ENCODE measurements at places on chromosomes 2 and 18. TPM values are rescaled to one million over a fixed set of nuclear protein-coding genes. Genes with fewer than 3 reads are reported as not detected.

The BZW1 gene
- 186 TPM for total RNA-seq

GRCh38 chr2:226295681-226296080 lies 503.9 kb downstream of the IRS1 start:
- H3K4me1 ChIP-seq = no peaks in the 10 kb centered on the region
- DNase-seq = no peak
- H3K27ac ChIP-seq = no peak overlapping the region
- H3K36me3 ChIP-seq = no peaks in the 10 kb centered on the region
- no peaks in the 10 kb centered on the region for H3K27me3 ChIP-seq
- no peak overlapping the region for H3K4me3 ChIP-seq

- no peaks in the 10 kb centered on the region for H3K36me3 ChIP-seq
- peaks cover 2% of the 10 kb centered on the region for H3K4me1 ChIP-seq
- H3K27ac ChIP-seq = no peak overlapping the region
- no peak overlapping the region for H3K4me3 ChIP-seq
- no peak for DNase-seq
- no peaks in the 10 kb centered on the region for H3K27me3 ChIP-seq
Observed at GRCh38 chr2:191321861-191322662, 76.9 kb downstream of the MYO1B start.

DNA sequence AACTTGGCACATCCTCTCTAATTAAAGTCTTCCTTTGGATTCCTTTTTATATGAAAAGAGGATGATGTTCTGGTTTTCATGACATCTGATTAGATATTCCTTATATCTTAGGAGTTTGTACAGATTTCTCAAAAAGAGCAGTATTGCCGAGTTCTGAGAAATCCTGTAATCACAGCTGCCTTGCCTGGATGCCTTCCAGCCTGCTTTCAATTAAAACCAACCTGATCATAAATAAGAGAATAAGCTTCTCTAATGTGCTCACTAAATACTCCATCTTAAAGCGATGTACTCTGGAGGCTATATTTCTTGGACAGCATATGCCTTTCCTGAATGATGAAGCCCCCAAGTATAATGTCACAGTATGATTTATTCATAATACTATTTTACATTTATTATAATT lies 1203.8 kb upstream of the PIK3C3 start:
- H3K4me3 ChIP-seq = no peak overlapping the region
- no peak for DNase-seq
- H3K36me3 ChIP-seq = no peaks in the 10 kb centered on the region
- H3K27me3 ChIP-seq = no peaks in the 10 kb centered on the region
- H3K4me1 ChIP-seq = no peaks in the 10 kb centered on the region
- H3K27ac ChIP-seq = no peak overlapping the region

GRCh38 chr18:5420906-5421305 lies 122.9 kb downstream of the EPB41L3 start:
- no peak for DNase-seq
- H3K27me3 ChIP-seq = no peaks in the 10 kb centered on the region
- H3K4me1 ChIP-seq = no peaks in the 10 kb centered on the region
- no peak overlapping the region for H3K27ac ChIP-seq
- no peak overlapping the region for H3K4me3 ChIP-seq

The UPP2 gene
- total RNA-seq = 0.23 TPM

DNA sequence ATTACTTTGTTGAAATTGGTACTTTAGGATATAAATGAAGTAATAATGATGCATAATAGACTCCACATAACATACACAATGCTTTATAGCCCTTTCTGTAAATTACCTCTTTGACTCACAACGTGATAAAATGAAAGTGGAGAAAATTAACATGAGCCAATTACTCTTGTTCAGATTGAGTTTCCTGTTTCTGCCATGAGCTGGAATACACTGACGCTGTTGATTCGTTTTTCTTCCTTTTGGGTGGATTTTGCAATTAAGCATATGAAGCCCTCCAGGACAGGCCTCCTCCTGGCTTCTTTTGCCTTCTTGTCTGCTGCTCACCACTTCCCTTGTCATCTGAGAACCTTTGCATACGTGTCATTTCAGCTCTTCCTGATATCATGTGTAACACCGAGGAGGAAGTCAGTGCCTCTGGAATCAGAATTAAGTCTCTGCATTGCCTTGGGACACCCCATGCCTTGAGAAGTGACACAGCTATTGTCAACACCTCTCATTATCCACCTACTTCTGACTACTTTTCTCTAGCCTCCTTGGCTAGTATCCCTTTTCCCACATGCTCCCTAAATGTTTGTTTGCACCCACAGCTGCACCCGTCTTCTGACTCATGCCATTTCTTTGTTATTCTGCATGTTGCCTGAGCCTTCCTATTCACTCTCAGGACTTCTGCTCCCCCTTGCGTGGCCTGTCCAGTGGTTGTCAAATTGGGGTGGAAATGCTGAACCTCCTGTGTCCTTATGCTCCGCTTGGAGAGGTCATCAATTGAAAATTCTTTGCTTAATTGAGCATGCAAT lies 134.1 kb downstream of the FMNL2 start:
- no peaks in the 10 kb centered on the region for H3K36me3 ChIP-seq
- H3K27ac ChIP-seq = no peak overlapping the region
- H3K4me3 ChIP-seq = no peak overlapping the region

- peaks cover 9% of the 10 kb centered on the region for H3K4me1 ChIP-seq
- H3K4me3 ChIP-seq = no peak overlapping the region
- DNase-seq = no peak
- H3K36me3 ChIP-seq = no peaks in the 10 kb centered on the region
- no peak overlapping the region for H3K27ac ChIP-seq
Observed at GRCh38 chr2:65355186-65355831, 77.1 kb downstream of the SPRED2 start.

DNA sequence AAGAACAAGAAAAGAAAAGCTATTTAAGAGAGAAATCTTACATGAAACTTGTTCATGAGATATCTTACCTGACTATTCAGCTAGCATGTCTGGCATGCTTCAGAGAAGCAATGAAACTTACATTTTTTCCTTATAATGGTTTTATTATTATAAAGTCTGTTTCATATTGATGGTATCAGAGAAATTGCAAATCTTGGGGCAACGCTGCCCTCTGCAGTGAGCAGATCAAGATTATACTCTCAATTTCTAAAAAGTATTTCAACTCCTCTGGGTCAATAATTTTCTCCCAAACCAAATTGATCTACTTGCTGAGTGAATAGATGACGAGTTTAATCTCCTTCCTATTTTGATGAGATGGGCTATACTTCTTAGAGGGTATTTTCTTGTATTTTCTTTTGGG lies 235.6 kb downstream of the NUP35 start:
- H3K27ac ChIP-seq = no peak overlapping the region
- no peak overlapping the region for H3K4me3 ChIP-seq
- no peaks in the 10 kb centered on the region for H3K4me1 ChIP-seq
- H3K27me3 ChIP-seq = no peaks in the 10 kb centered on the region

DNA sequence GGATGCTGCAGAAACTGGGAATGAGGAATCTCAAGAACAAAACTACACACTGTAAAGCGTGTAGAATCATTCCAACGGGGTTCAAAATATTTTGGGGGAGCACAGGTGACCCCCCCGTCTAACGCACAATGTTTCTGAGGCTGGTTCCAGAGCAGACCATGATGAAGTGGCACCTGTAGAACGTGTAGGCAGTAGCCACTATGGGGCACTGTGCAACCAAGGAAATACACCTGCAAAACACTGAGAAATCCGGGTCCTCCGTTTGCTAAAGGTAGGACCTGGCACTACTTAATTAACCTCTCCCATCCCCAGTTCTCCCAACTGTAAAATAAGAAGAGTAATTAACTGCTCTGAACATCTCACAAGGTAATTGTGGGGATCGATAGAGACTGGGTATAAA lies 22.6 kb downstream of the ST6GAL2 start:
- no peak overlapping the region for H3K27ac ChIP-seq
- no peak overlapping the region for H3K4me3 ChIP-seq
- no peaks in the 10 kb centered on the region for H3K27me3 ChIP-seq

DNA sequence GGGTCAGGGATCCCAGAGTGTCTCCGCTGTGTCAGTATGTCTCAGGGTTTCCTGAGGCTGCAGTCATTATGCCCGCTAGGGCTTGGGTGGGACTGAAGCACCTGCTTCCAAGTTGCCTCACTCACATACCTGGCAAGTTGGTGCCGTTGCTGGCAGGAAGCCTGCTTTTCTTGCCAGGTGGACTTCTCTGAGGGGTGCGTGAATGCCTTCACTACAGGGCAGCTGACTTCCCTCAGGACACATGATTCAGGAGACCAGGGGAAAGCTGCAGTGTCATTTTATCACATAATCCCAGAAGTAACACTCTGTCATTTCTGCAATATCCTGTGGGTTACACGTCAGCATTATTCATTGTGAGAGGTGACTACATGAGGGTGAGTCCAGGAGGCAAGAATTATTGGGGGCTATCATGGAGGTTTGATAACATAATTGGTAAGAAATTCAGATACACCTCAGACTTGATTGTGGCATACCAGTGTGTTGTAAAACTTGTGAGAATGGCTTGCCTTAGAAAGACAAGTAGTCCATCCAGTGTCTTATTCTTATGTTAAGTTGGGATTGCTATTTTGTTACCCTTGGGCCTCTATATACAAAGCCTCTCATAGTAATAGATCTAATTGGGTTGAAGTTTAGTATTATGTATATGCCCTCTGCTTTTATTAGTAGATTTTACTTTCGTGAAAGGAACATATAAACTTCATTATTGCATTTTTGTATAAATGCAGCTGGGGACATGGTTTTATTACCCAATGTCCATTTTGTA lies 44.1 kb downstream of the NEDD4L start:
- no peaks in the 10 kb centered on the region for H3K4me1 ChIP-seq
- DNase-seq = no peak
- H3K4me3 ChIP-seq = no peak overlapping the region
- H3K36me3 ChIP-seq = no peaks in the 10 kb centered on the region
- H3K27me3 ChIP-seq = no peaks in the 10 kb centered on the region

The HOXD1 gene
- total RNA-seq = 0.51 TPM

GRCh38 chr18:71784777-71785176 lies 759.4 kb downstream of the CBLN2 start:
- H3K4me3 ChIP-seq = no peak overlapping the region
- DNase-seq = no peak
- no peaks in the 10 kb centered on the region for H3K27me3 ChIP-seq
- no peak overlapping the region for H3K27ac ChIP-seq
- no peaks in the 10 kb centered on the region for H3K36me3 ChIP-seq
- no peaks in the 10 kb centered on the region for H3K4me1 ChIP-seq

- DNase-seq = no peak
- H3K36me3 ChIP-seq = no peaks in the 10 kb centered on the region
- no peak overlapping the region for H3K4me3 ChIP-seq
- H3K27ac ChIP-seq = no peak overlapping the region
- H3K4me1 ChIP-seq = no peaks in the 10 kb centered on the region
Observed at GRCh38 chr2:96167407-96168013, 22.3 kb upstream of the DUSP2 start.

GRCh38 chr2:112674229-112674628 lies 28.5 kb downstream of the SLC20A1 start:
- no peaks in the 10 kb centered on the region for H3K36me3 ChIP-seq
- H3K4me3 ChIP-seq = no peak overlapping the region
- H3K4me1 ChIP-seq = no peaks in the 10 kb centered on the region
- no peaks in the 10 kb centered on the region for H3K27me3 ChIP-seq
